ENCODE measurements at places on chromosomes 2 and 18.
A peak's percentile ranks its signal among the peaks of the same experiment; 100 is the strongest.

DNA sequence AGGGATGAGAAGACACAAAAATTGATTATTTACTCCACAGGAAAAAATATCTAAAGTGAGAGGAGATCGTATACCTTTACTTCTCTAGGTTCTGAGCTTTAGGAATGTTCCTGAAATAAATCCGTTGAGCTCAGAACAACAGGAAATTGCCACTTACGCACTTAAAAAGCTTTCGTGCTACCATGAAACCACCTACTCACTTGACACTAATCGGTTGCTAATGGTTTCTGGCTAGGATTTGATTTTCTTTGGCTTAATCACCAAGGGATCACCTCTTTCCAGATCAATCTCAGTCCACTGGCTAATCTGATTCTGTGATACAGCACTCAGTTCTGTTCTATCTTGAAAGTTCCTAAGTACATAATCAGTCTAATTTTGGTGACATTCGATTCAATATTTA lies 419.6 kb downstream of the DLGAP1 start:
- no peak for DNase-seq

- no peak for DNase-seq
These were observed 132.6 kb upstream of the ZNF236 start for GRCh38 chr18:76689646-76690264.

- DNase-seq: no peak
These were observed 52.0 kb downstream of the HAUS1 start for GRCh38 chr18:46156124-46156745.

DNA sequence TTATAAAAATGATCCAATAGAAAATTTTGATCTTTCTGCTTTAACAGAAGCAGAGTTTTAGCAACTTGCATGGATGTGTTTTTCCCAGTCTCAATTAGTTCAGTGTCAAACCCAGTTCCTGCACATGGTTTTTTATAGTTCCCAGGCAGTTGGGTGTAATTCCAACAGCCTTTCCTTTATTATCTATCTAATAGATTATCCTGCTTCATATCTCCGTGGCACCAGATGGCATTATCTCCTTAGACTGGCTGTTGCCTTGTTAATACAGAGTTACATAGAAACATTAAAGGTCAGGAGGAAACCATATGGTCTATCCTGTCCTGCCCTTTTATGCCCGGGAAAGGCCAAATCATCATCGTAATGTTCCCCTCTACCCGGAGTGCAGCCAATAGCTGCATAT lies 400.9 kb upstream of the SMIM21 start:
- no peak for DNase-seq

GRCh38 chr2:32847734-32848133 lies 99.0 kb upstream of the LTBP1 start:
- DNase-seq: no peak

GRCh38 chr2:196703695-196704094 lies 64.2 kb downstream of the CCDC150 start:
- DNase-seq: no peak

DNA sequence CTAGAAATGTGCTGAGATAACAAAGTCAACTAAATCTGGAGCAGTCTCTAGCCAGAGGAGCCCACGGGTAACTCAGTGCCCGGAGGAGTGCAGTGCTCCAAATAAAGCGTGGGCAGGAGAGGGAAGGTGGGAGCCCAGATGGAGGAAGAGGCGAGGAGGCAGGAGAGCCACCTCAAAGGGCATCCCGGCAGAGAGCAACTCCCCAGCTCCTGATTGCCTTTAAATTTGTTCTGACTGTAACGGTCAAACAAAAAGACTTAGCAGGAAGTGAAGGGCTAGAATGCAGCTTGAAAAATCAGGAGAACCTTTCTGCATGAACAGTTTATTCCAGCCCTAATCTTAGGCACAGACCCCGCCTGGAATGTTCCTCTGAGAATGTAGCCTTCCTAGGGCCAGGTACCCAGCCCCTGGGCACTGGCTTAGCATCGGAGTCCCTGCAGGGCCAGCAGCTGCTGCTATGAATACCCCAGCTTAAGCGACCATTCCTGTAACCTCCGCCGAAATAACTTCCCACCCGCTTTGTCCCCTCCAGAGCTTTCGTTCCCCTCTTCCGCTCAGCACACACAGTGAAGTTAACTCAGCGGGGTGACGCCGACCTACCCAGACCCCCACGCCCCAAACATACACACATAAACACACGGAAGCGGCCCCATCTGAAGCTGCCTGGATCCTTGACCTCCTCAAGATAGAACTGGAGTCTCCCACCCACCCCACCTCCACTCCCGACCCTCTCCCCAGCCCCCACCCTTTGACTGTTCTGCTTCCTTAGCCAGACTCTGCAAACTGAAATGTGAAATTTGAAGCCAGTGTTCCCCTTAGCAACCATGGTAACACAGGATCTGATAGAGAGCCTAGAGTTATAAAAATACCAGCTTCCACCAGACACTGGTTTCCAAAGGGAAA lies 123.2 kb downstream of the SMAD7 start:
- no peak for DNase-seq

DNA sequence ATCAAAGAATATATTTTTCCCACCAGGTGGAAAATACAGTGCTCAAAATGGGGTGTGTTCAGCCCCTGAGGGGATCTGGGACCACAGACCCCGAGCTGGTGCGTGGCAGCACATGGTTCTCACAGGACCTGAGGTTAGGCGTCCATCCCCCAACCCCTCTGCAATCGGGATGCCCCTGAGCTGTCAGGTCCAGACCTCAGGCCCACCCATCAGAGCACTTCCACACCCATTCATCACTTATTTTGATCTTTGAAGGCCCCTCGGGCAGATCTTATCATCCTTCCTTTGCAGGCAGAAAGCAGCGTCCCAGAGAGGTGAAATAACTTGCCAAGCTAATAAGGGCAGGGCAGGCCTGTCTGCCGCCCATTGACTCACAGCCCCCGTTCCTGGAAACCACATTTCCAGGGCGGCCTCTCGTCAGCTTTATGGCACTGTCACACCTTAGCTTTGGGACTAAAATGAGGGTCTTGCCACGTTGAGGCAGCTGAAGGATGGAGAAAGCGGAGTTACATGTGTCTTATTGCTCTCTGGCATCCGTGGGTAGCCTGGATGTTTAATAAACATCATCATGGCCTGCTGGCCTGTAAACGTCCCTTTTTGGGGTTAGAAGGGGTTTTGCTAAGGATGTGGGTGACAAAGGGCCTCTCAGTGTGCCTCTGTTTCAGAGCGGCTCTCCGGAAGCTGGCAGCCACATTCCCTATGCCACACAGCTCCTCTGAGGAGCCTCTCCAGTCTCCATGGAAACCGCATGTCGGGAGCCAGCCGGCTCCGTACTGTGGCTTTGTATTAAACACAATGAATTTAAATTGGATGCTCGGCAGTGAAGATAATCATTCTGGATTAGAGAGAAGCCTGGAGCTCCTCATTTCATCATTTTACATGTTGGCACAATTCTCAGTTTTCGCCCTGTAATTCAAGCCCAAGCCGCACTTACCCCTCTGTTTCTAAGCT lies 58.3 kb upstream of the MAPRE3 start:
- no peak for DNase-seq

DNA sequence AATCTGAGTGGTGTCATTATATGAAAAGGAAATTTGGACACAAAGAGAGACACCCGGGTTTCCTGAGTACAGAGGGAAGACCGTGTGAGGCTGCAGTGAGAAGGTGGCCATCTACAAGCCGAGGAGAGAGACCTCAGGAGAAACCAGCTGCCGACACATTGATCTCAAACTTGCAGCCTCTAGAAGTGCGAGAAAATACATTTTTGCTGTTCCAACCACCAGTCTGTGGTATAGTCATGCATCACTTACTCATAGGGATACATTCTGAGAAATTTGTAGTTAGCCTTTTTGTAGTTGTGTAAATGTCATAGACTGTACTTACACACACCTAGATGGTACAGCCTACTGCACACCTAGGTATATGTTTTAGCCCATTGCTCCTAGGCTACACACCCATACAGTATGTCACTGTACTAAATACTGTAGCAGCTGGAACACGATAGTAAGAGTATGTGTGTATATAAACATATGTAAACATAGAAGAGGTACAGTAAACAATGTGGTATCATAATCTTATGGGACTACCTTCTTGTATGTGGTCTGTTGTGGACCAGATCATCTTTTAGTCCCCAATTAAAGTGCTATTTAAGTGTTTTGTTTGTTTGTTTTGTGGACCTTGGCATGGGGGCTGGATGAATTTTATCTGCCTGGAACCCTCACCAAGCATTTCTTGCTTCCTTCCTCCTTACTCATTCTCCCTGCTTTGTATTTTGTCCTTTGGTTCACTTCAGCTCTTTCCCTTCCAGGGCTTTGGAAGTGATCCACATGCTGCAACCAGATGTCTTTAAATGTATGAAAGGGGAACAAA lies 38.3 kb upstream of the SESTD1 start:
- DNase-seq: no peak

- DNase-seq: no peak
These were observed 273.4 kb upstream of the CDH7 start for GRCh38 chr18:65477455-65477854.

GRCh38 chr2:109218087-109218791 lies 89.2 kb downstream of the SH3RF3 start:
- no peak for DNase-seq

- DNase-seq: no peak
These were observed 401.6 kb downstream of the XIRP2 start for GRCh38 chr2:167289651-167290410.

- no peak for DNase-seq
These were observed 1.3 kb upstream of the TRIB2 start for GRCh38 chr2:12715258-12716031.

DNA sequence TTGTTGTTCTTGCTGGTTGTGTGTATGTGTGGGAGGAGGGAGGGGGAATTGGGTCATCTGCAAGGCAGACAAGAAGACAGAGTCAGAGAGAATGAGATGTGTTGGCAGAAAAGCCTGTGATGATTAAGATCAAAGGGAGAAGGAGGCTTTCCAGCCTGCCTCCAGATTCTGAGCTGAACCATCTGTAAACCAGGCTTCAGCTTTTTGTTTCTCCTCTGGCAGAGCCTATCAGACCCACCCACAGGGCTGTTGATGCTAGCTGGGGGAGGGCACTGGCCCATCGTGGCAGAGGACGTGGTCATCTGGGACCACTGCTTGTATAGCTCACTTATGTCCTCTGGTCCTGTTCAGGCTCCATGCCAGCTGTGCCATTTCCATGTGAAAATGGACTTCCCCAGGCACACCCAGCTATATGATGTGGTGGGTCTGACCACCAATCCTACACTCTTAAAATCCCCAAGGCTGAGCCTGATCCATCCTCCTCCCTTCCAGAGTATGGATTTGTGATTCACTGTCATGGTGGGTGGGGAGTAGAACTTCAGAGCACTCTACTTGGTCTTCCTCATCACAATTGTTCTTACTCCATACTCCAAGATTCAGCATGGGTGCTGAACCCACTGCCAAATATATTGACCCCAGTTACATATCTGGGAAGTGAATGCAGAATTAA lies 27.8 kb upstream of the COL6A3 start:
- no peak for DNase-seq

DNA sequence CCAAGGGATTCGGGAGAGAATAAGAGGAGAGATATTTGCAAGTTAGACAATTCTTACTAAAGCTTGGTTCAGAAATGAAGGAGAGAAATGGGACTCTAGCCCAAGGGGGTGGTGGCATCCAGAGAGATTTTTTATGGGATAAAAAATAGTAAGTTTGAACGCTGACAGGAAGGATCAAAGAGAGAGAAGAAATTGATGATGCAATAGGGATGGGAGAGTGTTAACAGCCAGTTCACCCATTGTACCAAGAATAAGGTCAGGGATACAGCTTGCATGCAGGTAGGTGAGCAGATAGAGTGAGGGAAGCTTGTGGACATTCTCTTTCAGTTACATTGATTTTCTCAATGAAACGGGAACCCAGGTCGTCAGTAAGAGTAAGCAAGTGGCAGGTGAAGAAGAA lies 1.2 kb upstream of the ARHGAP25 start:
- DNase-seq: no peak

DNA sequence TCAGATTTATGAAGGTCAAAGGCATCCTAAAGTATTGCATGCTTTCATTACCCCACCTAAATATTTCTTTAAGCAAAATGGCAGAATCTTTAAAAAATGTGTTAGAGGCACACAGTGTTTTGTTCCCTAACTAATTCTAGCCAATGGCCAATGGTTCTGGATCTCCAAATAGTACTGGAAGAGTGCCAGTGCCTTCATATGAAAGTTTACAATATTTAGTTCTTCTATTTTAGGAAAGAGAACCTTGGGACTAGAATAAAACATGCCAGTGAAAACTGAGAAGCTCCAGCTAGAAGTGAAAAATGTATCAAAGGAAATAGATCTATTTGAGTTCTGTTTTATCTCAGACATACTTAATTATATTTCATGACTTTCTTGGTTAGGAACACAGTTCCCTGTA lies 37.1 kb downstream of the TACR1 start:
- DNase-seq: no peak

DNA sequence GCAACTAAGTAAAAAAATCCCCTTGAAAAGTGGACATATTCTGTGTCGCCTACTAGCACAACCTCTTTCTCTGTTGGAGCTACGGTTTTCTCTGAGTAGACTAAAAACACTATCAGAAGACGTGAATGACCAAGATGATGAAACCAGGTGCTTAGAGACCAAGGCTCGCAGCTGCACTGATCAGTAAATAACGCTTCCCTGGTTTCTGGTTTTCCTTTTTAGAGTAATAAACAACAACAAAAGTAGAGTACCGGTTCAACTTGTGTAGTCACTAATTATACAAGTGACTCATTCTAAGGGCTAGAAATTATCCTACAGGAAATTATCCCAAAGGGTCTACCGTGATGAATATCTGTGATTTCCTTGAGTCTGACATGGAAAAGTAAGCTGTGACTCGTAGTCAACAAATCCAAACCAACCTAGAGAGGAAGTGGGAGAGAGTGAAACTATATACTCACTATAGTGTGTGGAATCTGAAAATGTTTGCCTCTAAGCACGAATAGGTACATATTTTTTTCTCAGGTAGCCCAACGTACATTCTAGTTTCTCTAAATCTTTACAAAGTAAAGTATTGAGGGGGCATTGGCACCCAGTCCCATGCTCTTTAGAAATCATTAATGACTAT lies 17.8 kb downstream of the RASGRP3 start:
- peak; percentile 24 for DNase-seq

- DNase-seq: no peak
These were observed 21.4 kb downstream of the ZNF24 start for GRCh38 chr18:35322486-35323458.

GRCh38 chr2:147663962-147664361 lies 180.9 kb upstream of the ACVR2A start:
- DNase-seq: no peak

DNA sequence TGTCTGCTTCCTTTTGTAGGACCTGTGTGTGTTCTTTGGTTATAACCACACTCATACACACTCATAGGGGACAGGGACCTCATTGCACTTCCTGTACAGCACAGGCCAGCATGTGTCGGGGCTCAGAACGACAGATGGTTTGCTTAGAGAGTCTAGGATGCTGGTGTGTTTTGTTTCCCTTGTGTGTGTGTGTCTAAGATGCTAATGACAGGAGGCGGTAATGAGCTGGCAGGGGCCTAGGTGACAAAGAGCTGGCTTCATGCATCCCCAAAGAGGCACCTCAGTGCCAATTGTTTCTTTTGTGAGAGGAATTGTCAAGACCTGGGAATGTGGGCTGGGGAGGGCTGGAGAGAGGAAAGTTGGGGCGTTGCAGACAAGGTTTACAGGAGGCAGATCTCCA lies 66.6 kb downstream of the CELF4 start:
- DNase-seq: no peak

- no peak for DNase-seq
These were observed 38.4 kb downstream of the ADCY3 start for GRCh38 chr2:24881623-24882022.

GRCh38 chr2:149101818-149102217 lies 63.3 kb downstream of the LYPD6B start:
- no peak for DNase-seq
